Activated naive CD8-positive, alpha-beta T cell treated with anti-CD3 and anti-CD28 coated beads for 36 hours (primary cell): ENCODE measurements at places on chromosomes 5 and 9. TPM values are rescaled to one million over a fixed set of nuclear protein-coding genes. Genes with fewer than 3 reads are reported as not detected.
A peak's percentile ranks its signal among the peaks of the same experiment; 100 is the strongest.

DNA sequence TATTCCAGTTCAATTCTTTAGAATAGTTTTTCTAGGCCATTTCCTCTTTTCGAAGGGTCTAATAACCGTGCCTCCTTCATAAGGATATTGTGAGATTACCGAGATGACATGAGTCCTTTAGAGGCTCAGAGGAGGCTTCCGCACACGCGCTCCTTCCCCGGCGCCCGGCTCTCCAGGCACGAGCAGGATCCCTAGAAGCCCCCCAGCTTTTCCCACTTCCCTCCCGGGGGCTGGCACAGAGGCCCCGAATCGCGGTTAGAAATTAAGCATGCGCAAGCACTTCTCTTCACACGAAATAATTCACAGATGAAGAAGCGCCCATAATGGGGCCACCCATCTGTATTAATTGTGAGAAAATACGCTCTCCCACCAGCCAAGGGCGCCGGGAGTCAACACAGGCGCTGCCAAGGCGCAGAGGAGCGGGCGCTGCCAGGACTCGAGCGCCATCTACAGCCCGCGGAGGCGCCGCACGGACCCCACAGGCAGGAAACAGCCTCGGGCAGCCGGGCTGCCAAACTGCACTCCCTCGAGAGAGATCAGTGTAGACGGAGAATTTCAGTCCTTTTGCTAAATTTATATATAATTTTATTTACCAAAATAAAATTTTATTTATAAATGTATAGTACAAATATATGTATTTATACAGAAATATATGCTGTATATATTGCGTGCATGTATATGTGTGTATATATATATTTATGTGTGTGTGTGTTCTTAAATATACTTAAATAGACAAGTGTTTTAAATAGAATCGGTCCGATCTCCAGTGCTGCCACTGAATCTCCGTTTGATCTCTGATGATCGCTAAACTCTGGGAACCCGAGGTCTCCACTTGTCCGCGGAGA is 258.1 kb upstream of the NFIL3 start:
- H3K4me1 ChIP-seq = peaks cover 4% of the 10 kb centered on the region
- peak; percentile 77 for DNase-seq
- H3K27me3 ChIP-seq = peaks cover 42% of the 10 kb centered on the region
- H3K4me3 ChIP-seq = peak overlapping the region; percentile 47
- H3K36me3 ChIP-seq = no peaks in the 10 kb centered on the region

DNA sequence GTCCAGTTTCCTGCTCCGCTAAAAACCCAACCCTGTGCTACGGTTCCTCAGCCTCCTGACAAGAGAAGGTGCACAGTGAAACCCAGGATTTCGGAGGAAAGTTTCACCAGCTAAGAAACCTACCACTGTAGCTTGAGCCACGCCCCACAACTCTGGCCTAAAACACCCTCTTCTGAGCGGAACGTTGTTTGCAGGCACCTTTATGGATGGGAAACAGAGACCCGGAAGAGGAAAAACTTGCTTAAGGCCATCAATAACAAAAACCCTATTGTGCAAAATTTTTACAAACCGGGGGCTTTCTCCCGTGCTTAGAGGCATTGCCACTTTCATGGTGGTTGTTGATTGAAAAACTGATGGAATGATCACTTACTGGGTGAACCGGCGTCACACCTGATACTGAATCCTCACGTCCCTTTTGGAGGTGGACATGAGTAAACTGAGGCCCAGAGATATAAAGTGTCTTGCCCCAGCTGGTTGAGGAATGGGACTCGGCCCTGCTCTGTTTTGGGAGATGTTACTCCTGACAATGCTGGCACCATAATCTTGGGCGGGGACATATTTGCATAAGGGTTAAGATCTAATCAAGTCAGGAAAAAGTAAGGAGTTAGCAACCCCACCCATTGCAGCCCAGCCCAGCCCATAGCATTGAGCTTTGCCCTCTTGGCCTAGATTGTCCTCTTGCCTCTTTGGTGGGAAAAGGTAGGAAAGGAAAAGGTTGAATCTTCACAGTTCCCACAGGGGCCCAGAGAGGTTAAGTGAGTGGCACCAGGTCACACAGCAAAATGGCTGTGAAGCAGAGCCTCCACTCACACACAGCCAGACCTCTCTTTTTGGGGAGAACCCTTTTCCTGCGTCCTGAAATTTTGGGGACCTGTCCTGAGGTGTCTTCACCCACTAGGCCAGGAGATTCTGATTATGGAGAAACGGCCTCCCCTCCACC is 23.2 kb upstream of the PTGS1 start:
- peaks cover 19% of the 10 kb centered on the region for H3K27me3 ChIP-seq
- peak; percentile 29 for DNase-seq
- H3K27ac ChIP-seq = peak overlapping the region; percentile 54
- H3K4me1 ChIP-seq = peaks cover 24% of the 10 kb centered on the region
- peak overlapping the region; percentile 78 for H3K4me3 ChIP-seq

DNA sequence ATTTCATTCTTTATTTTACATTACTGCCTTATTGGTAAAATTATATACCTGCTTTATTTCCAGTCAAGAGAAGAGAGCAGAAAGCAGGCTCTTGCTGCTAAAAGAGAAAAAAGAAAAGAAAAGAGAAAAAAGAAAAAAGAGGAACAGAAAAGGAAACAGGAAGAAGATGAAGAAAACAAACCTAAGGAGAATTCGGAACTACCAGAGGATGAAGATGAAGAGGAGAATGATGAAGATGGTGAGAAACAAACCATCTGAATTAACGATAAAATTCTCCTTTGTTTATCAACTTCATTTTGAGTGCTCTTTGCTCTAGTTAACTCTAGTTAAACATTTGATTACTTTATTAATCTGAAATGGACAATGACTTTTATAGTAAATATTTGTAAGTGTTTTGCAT is 23.5 kb upstream of the EIF4EBP3 start:
- H3K27me3 ChIP-seq = no peaks in the 10 kb centered on the region
- peaks cover 11% of the 10 kb centered on the region for H3K36me3 ChIP-seq
- no peak for DNase-seq
- H3K27ac ChIP-seq = peak overlapping the region; percentile 32
- no peak overlapping the region for H3K4me3 ChIP-seq

- H3K36me3 ChIP-seq = peaks cover 1% of the 10 kb centered on the region
- peaks cover 39% of the 10 kb centered on the region for H3K27me3 ChIP-seq
- H3K4me1 ChIP-seq = no peaks in the 10 kb centered on the region
- H3K27ac ChIP-seq = no peak overlapping the region
- no peak overlapping the region for H3K4me3 ChIP-seq
- DNase-seq = no peak
Measured at GRCh38 chr5:574906-575305, 37.2 kb upstream of the CEP72 start.

GRCh38 chr9:69678843-69679538 is 6.8 kb upstream of the APBA1 start:
- DNase-seq = no peak
- peaks cover 16% of the 10 kb centered on the region for H3K27me3 ChIP-seq
- H3K4me1 ChIP-seq = no peaks in the 10 kb centered on the region
- no peak overlapping the region for H3K4me3 ChIP-seq
- H3K36me3 ChIP-seq = no peaks in the 10 kb centered on the region
- H3K27ac ChIP-seq = no peak overlapping the region

GRCh38 chr5:104845541-104845940 is 1283.0 kb upstream of the NUDT12 start:
- no peaks in the 10 kb centered on the region for H3K36me3 ChIP-seq
- H3K27ac ChIP-seq = no peak overlapping the region
- no peak overlapping the region for H3K4me3 ChIP-seq

GRCh38 chr5:41796061-41796460 is 74.2 kb downstream of the OXCT1 start:
- no peaks in the 10 kb centered on the region for H3K27me3 ChIP-seq
- H3K36me3 ChIP-seq = peaks cover 39% of the 10 kb centered on the region
- H3K27ac ChIP-seq = no peak overlapping the region
- no peak overlapping the region for H3K4me3 ChIP-seq
- H3K4me1 ChIP-seq = peaks cover 11% of the 10 kb centered on the region

The PCA3 gene
- not detected for total RNA-seq

The TNFSF15 gene
- total RNA-seq = 2.4 TPM

The RAPGEF6 gene
- total RNA-seq = 25.7 TPM
